ENCODE measurements at places on chromosomes 2 and 18. TPM values are rescaled to one million over a fixed set of nuclear protein-coding genes. Genes with fewer than 3 reads are reported as not detected.

GRCh38 chr2:48900321-48901014, 144.9 kb upstream of the LHCGR start:
- peak; percentile 35 for DNase-seq

GRCh38 chr2:30231996-30232800, 864 bp downstream of the LBH start:
- no peak for DNase-seq

GRCh38 chr2:196330645-196331044, 159.3 kb upstream of the STK17B start:
- no peak for DNase-seq

DNA sequence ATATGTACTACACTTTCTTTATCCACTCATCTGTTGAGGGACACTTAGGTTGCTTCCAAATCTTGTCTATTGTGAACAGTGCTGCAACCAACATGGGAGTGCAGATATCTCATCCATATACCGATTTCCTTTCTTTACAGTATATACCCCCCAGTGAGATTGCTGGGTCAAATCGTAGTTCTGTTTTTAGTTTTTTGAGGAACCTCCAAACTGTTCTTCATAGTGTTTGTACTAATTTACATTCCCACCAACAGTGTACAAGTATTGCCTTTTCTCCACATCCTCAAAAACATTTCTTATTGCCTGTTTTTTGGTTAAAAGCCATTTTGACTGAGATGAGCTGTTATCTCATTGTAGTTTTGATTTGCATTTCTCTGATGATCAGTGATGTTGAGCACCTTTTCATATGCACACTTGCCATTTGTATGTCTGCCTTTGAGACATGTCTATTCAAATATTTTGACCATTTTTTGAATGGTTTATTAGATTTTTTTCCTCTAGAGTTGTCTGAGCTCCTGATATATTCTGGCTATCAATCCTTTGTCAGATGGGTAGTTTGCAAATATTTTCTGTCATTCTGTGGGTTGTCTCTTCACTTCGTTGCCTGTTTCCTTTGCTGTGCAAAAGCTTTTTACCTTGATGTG, 12.2 kb downstream of the PLEK start:
- DNase-seq: no peak

- DNase-seq: no peak
Observed at GRCh38 chr2:81087646-81088045, 783.1 kb upstream of the LRRTM1 start.

DNA sequence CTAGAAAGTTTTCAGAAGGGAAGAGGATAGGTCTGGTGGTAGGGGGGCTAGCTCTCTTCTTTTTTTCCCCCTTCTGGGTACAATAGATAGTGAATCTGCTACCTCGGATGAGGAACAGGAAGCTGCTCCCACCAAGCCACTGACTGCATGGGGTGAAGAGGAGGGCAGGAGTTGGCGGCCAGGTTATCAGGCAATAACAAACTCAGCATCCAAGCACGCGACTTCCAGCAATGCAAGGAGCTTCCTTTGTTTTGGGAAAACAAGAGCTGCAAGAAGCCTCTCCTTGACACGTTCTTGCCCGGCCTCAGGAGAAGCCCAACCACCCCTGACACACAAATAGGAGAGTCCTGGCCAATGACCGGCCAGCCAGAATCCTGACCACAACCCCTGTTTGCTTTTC, 32.2 kb downstream of the NHEJ1 start:
- DNase-seq: no peak

DNA sequence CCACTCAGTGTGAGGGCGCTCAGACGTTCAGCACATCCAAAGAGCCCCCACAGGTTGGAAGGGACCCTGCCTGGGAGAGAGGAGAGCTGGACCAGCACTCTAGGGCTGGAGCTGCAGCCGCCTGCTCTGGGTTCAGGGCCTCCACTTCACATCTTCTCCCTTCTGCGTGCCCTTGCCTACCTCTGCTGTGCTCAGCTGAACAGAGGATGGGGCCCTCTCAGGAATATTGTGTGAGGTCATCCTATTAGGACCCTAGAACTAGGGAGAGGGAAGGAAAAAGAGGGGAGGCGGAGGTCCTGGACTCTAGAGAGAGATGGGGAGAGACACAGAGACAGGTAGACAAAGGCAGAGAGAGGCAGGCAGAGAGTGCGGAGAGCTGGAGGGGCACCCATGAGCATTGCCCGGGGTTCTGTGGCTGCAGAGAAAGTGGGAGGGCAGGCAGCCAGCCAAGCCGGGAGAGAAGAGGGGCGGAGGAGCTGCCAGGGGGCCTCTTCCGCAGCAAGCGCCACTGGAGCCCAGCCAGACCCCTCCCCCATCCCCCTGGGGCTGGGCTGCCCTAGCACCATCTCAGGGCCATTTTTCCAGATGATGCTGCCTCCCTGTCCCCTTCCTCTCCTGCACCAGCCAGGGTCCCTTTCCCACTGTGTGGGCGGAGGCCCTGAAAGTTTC, 8.3 kb upstream of the TNS1 start:
- DNase-seq: no peak

GRCh38 chr2:233289648-233290047, 18.0 kb upstream of the SAG start:
- peak; percentile 45 for DNase-seq

DNA sequence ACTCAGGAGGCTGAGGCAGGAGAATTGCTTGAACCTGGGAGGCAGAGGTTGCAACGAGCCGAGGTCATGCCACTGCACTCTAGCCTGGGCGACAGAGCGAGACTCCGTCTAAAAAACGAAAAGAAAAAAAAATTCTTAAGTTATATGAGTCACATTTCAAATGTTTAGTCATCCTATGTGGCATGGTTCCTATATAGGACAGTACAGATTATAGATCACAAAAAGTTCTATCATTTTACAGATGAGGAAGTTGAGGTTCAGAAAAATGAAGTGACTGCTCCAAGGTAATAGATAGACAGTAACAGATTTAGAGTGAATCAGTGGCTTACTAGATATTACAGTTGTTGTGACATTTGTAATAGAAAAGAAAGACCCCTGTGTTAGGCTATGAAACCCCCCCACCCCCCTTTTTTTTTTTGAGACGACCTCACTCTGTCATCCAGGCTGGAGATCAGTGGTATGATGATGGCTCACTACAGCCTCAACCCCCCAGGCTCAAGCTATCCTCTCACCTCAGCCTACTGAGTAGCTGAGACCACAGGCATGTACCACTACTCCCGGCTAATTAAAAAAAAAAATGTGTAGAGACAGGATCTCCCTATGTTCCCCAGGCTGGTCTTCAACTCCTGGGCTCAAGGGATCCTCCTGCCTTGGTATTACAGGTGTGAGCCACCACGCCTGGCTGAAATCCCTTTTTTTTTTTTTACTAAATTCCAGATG, 22.7 kb downstream of the PTPN4 start:
- DNase-seq: no peak

DNA sequence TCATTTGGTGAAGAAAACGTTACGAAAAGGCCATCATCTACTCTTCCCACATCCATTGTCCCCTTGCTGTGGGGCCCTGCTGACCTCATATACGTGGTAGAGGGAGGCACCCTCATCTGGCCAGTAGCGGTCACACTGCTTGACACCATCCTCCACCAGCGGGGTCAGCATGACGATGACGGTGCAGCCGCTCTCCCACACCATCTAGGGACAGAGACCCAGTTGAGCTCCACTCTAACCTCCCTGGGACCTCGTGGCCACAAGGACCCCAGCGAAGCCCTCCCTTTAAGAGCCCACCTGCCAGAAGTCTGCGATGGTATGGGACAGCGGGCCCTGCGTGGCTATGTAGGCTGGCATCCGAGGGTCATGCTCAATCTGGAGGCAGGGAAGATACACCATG, 13.1 kb downstream of the PTPRN start:
- DNase-seq: no peak

DNA sequence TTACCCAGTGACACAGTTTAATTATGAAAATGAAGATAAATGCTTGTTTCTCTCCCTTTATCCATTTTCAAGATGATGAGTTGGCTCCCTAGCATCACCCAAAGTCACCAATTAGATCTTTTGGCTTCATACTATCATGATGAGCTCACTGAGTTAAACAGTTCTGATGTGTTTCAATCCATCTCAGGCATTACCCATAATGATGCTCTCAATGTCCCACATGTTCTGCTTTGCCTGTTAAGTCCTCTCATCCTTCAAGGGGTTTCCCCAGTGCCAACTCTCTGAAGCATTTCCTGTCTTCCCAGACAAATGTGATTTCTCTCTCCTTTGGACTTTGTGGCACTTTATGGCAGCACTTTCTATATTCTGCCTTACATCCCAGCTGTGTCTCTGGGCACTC, 92.6 kb downstream of the EPB41L3 start:
- DNase-seq: no peak

GRCh38 chr2:179890666-179891065, 29.3 kb upstream of the ZNF385B start:
- DNase-seq: no peak

DNA sequence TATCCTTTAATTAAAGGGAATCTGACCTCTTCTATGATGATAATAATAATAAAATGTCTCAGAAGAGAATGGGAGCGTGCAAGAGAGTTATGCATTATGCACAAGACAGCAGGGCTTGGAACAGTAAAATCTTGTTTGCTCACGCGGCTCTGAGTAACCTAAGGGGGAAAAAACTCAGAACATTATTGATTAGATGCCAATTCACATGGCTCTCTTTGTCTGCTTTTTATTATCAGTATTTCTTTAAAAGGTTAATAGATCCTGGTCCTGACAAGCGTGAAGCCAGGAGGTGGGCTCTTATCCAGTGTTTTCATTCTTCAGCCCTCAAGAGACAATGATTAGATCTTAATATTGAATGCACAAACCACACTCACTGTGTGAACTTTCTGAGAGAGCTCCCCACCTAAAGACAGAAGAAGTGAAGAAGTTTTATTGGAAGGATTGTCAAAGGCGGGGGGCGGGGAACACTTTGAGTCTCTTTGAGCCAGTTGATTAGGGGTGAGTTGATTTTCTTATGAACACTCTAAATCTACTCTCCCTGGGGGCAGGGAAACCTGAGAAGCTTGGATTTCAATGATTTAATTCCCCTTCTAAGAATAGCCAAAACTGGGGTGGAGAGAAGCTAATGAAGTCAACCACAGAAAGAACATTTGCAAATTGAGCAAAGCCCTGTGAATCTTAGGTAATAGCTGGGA, 127.5 kb upstream of the CTAGE1 start:
- DNase-seq: no peak

DNA sequence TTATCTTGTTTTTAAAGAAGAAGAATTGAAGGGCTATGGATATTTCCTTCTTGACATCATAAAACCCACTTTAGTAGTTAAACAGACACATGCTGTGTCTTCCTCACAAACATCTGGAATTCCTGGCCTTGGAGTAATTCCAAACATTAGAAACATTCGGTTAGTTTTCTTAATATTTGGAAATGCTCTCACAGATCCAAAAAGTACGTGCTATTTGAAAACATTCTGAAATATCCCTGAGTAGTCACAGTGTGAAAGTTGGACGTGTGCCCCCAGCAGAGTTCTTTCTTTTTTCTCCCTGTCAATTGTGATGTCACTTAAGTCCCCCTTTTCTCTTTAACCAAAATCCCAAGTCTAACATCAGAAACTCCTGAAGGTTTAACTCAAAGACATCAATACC, 91.3 kb downstream of the ANTXR1 start:
- DNase-seq: no peak

DNA sequence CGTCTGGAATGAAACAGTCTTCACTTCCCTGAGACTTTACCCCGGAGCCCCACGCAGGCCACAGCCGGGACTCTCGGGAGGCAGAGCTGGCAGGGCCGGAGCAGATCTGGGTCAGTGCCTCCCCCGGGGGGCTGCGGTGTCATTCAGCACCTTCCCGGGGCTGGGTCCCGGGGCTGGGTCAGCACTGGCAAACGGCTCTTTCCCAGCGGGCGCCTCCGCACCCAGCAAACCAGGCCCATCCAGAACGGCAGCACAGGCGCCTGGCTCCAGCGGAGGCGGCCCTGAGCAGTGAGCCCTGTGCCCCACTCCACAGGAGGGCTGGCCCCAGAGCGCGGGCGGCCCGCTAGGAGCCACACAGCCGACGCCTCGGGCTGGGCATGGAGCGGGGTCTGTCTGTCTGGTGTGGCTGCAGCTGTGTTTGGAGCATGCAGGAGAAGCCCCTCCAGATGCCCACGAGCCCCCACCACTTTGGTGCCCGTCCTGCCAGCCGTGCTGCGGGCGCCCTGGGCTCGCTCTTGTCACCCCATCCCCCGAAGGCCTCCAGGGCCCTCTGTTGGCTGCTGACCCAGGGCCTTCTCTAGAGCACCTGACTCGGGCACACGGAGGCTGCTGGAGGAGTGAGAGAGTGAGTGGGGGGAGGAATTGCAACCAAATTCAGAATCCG, 132.1 kb upstream of the CTDP1 start:
- DNase-seq: no peak

GRCh38 chr2:216863946-216864345, 4.1 kb upstream of the TNP1 start:
- DNase-seq: no peak

- no peak for DNase-seq
Observed at GRCh38 chr2:7119132-7119835, 202.1 kb downstream of the RNF144A start.

DNA sequence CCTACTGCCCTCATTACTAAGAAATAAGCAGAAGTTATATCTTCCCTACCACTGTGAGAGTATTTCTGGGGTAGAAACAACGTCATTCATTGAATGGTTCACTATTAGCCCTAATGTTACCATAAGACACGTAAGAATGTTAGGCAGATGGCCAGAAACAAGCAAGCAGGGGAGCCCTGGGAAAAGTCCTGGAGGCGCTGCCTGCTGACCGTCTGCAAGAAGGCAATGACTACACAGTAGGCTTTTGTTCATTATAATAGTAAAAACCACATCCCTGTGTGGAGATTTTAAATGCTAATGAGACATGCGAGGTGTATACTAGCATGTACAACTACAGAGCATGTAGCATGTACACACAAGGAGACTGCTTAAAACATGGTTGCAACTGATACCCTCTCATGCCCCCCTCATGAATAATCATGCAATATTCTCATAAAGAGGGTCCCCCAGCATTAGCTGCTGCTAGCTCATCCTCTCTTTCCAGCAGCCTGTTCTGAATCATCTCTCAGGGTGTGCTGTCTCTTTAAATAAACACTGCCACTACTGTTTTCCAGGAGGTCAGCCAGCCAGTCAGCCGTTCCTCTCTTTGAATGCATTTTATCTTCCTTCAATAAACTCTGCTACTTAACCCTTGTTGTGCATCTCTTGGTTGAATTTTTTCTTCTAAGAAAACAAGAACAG, 23.6 kb downstream of the SUCLG1 start:
- DNase-seq: no peak

Gene UGT1A7
- total RNA-seq: not detected

Gene GALR1
- total RNA-seq: 4.1 TPM

Gene PLGLB2
- total RNA-seq: 5.7 TPM

Gene HAT1
- 22.7 TPM for total RNA-seq

Gene NEB
- total RNA-seq: 2.3 TPM

Gene CKAP2L
- 0.19 TPM for total RNA-seq

All from dorsolateral prefrontal cortex (tissue), 122 donors.